EL (cell line): ENCODE measurements at places on chromosomes 1 and 21.

GRCh38 chr1:213693864-213694263 lies 293.9 kb upstream of the PROX1 start:
- no peak for DNase-seq

DNA sequence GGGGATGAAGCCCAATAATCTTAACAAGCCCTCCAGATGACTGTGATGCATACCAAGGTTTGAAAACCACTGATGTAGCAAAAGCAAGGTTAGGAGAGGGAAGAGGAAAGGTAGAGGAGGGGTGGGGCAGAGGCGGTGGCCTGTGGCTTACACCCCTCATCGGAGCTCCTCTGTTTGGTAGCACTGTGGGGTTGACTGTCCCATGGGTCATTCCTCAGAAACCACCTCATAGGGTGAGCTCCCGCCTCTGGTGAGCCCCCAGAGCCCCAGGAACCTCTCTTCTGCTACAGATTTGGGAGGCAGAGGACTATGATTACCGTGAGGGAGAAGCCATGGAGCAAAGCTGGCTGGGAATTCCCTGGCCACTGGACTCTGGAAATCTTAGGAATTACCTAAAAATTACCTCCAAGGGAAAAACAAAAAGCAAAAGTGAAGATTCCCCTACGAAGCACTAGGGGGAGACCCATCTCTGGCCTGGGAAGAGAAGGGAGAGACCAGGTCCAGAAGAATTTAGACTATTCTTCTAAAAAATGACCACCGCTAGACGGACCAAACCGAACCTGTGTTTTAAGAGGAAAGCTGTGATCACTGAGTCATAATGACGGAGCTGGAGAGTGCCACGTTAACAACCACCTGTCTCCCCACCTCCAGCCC lies 1.5 kb upstream of the RASSF5 start:
- DNase-seq: peak; percentile 38

DNA sequence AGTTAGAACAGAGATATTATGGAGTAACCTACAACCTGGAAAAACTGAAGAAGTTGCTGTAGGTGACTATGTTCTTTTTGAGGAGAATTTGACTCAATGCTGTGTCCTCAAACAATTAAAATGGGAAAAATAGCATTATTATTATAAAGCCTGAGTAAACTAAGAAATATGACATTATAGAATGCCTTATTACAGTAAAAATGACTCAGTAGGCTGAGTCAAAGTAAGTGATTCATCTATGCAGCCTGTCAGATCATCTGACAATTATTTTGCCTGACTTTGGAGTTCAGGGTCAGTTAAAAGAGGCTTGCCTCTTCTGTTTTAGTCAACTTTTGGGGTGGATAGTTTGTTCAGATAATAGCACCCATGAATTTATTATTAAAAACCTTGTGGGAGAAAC lies 150.8 kb upstream of the PTGFR start:
- peak; percentile 88 for DNase-seq

GRCh38 chr1:1272341-1273208 lies 1.1 kb downstream of the UBE2J2 start:
- DNase-seq: no peak

DNA sequence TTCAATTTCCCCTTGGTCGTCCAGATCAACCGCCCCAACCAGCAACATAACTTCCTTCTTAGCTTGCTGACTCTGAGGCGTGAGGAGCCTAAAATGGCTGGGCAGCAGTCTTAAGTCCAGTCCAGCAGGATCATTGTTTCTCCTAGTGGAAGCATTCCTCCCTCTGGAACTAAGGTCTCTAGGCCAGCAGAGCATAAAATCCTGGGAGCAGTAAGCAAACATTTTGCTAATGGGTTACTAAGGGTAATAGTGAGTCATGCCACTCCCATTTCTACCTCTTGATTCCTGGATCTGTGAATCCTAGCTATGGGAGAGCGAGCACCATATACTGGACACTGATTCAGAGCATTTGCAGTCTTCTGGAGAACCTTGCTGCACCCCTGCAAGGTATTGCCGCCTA lies 59.9 kb downstream of the ADSS2 start:
- DNase-seq: peak; percentile 18

DNA sequence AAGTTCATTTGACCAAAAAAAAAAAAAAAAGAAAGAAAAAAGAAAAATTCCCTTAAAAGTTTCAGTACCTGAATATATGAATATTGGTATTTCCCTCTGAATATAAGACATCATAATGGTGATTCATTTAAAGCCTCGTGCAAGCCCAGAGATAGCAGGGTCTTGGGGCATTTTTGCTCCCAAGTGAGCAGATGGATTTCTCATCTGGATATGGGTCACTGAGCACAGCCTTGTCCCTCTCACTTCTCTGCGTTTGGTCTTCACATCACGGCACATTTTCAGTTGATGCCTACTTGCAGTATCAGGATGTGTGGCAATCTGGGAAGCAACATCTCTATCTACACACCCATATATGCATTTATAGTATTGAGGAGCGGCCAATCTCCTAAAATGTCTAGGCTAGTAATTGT lies 12.7 kb downstream of the CD58 start:
- no peak for DNase-seq

GRCh38 chr1:177181631-177182291 lies 11.0 kb downstream of the BRINP2 start:
- peak; percentile 51 for DNase-seq

- peak; percentile 27 for DNase-seq
Measured at GRCh38 chr1:72140222-72140621, 142.1 kb downstream of the NEGR1 start.

DNA sequence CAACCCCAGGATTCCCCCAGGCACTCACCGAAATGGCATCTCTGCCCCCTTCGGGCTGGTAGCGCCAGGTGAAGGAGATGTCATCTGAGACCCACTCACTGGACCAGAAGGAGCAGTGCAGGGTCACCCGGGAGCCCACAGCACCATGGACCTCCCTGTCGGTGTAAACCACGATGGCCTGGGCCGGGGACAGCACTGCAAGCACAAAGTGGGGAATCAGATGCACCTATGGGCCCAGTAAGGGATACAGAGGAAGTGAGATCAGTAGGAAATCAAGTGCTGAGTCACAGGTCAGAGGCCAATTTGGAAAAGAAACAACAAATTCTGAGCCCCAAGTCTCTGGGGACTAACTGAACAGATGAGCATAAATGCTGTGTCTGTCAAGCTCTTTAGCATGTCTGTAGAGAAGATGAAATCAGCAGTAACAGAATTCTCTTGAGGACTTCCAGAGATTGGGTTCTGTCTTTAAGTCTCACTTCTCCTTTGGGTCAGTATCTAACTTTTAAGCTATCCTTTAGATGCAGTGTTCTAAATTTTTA lies 2.5 kb downstream of the MPZ start:
- peak; percentile 69 for DNase-seq

- DNase-seq: no peak
Measured at GRCh38 chr1:244454412-244454811, 2.7 kb upstream of the ADSS2 start.

DNA sequence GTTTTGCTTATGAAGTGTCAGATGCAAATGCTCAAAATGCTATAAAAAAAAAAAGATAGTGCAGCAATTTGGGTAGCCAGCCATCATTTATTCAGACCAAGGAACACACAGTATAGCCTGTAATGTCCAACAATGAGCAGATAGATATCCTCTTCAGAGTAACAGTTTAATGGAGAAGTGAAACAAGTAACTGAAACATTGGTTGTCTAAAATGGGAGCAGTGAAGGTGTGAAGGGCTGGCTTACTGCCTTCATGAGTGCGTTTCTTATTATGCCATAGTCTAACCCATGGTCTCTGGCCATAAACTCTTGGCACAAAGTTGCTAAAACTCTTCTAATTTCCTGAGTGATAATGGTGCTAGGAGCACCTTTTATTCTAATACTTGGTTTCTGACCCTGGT lies 11.4 kb downstream of the RGS5 start:
- no peak for DNase-seq

GRCh38 chr1:221184131-221184794 lies 305.0 kb downstream of the HLX start:
- DNase-seq: no peak

DNA sequence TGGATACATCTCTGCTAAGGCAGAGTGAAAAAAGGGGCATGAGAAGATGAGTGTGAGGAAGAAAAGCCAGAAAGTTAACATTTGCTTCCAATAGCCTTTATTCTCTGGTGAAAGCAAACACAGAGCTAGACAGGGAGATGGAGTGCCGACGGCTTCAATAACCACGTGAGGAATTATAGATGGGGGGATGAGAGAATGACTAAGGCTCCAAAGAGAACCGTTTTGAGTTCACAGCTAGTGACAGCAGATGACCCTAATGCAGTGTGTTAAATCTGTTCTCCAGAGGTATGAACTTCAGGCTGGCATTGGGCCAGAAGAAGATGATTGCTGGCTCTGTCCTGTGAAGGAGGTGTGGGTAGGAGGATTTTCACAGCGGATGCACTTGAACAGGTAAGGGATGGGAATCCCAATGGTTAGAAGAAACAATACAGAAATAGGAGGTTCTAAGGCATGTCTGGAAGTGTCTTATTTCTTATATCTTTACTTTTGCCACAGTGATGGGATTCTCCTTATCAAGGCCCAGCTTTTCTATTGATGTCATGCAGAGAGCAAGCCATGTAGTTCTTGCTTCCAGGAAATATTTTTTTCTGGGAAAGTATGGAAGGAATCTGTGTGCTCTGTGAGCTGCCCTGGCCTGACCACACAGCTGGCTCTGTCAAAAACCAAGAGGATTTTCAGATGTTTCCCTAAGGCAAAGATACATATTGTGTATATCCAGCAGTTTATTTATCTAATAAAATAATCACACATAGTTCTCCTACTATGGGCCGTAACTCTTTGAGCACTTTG lies 573.8 kb downstream of the LTN1 start:
- DNase-seq: peak; percentile 61

DNA sequence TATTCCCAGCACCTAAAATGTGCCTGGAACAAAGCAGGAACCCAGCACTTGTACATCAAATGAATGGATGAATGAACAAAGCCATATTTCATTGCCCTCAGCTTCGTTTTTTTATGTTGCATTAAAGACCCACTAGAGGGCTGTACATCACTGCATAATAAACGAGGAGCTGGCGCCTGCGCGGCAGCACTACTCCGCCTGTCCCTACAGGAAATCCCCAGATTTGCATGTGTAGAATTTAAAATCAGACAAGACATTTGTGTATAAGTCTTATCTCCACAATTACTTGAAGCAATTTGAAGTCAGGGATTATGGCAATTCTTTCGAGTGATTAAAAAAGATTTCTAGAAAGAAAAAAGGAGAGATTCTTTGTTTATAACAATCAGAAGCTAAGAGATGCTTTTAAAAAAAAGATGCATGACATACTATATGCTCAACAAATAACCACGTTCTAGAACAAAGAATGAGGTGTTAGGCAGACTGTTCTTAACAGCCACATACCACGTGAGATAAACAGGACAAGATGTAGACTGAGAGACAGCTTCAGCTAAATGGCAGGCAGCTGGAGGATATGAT lies 5.4 kb upstream of the NEK2 start:
- peak; percentile 84 for DNase-seq

DNA sequence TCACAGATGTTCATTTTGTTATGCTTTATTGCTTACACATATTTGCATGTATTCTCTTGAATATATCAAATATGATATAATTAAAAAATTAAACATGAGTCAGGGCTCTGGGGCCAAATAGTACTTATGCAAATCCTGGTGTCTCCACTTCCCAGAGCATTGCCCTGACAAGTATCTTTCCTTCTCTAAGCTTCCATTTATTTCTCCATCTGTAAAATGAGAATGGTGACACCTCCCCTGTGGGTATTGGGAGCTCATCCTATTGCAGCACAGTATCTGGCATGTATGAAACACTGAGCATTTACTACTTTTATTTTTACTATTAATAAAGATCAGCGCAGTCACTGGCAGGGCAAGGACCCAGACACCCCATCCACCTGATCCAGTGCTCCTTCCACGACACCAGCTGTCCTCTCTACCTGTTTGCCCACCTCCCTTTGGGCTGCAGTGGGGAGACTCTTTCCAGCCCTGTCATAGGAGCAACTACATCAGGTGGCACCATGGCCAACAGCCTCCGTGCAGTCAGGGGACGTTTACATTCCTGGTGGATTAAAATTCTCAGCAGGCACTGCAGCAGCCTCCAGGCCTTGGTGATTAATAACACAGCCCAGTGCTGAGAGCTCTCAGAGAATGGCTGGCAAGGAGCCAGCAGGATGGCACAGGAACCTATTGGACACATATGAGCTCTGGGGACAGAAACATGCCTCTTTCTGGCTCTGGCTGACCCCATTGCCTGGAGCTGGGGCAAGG lies 113.0 kb downstream of the DMRTB1 start:
- peak; percentile 88 for DNase-seq
